ENCODE measurements at places on chromosomes 1 and 21.

- DNase-seq: no peak
These were observed 49.6 kb downstream of the TBX19 start for GRCh38 chr1:168330285-168330684.

GRCh38 chr1:215517441-215517891 is 49.6 kb upstream of the KCTD3 start:
- no peak for DNase-seq

DNA sequence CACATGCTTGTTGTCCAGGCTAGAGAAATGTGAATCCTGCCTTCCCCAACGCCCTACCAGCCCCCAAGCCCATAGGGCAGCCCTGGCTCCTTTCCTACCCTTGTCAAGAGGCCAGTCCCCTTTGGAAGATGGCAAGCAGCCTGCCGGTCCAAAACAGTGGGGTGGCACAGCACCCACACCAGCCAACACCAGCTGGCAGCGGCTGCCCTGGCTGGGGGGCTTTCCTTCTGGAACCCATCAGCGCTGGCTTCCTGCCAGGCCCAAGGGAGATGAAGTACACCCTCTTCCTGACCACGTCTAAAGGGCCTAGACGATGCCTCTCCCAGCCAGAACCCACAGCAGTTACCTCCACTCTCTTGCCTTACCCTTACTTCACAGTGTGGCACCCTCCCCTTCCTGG is 24.2 kb downstream of the KCNN3 start:
- no peak for DNase-seq

- no peak for DNase-seq
These were observed 14.1 kb upstream of the DEGS1 start for GRCh38 chr1:224168859-224169380.

GRCh38 chr21:32921632-32922230 is 104.0 kb upstream of the OLIG2 start:
- no peak for DNase-seq

GRCh38 chr1:8418301-8418700 is 100.4 kb downstream of the SLC45A1 start:
- DNase-seq: no peak

GRCh38 chr1:90717665-90718410 is 736 bp upstream of the BARHL2 start:
- peak; percentile 94 for DNase-seq

DNA sequence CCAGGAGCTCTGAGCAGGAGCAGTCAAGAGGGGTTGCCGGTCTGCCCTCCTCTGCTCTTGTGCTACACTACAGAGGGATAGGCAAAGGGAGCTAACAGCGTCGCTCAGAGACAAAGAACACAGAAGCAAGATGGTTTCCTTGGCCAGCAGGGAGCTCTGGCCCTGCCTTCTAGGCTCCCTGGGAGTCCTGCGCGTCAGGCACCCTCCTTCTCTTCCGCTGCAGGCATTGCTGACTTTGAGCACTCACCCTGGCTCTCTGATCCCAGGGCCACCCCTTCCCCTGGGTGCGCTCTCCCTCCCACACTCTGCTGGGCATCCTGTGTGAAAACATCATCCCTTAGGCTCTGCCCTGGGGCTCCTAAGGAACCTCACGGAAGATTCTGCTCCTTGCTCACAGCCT is 489 bp downstream of the TNNI1 start:
- no peak for DNase-seq

GRCh38 chr1:151311589-151312331 is 15.5 kb downstream of the PI4KB start:
- peak; percentile 68 for DNase-seq

GRCh38 chr21:34818662-34819158 is 149.9 kb downstream of the CLIC6 start:
- DNase-seq: no peak

- DNase-seq: no peak
These were observed 444.9 kb upstream of the B3GALT2 start for GRCh38 chr1:193631306-193631705.

DNA sequence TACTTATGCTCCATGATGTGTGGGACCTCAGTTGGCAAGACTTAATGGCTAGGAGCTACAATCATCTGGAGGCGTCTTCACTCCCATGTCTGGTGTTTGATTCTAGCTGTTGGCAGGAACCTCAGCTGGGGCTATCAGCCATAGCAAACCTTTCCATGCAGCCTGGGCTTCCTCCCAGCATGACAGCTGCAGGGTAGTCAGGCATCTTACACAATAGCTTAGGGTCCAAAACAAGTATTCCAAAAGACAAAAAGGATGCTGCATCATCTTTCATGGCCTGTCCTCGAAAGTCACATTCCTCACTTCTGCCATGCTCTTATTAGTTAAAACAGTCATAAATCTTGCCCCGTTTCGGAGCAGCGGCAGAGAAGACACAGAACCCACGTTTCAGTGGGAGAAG is 90.9 kb downstream of the LRRC8C start:
- no peak for DNase-seq

DNA sequence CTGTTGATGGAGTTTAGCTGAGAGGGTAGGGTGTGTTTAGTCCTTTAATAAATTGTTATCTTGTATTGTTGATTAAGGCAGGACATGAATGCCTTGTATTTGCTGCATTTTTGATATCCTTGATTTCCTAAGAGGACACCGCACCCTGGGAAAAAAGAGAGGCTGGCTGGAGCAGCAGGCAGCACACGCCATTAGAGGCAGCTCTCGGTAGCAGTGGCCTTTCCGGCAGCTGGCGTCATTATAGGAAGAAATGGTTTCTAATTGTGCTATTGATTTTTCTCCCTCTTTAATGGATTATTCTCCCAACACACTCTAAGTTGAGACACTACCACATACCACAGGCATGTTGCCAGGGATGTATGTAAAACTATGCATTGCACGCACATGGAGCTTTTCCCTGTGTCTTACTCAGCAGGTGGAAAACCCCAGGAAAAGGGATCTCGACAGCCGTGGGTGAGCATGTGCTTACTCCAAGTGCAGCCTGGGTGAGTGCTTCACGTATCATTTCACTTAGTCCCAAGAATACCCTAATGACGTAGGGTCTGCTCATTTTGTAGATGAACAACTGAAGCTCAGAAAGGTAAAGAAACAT is 440.4 kb upstream of the RUNX1 start:
- DNase-seq: no peak

DNA sequence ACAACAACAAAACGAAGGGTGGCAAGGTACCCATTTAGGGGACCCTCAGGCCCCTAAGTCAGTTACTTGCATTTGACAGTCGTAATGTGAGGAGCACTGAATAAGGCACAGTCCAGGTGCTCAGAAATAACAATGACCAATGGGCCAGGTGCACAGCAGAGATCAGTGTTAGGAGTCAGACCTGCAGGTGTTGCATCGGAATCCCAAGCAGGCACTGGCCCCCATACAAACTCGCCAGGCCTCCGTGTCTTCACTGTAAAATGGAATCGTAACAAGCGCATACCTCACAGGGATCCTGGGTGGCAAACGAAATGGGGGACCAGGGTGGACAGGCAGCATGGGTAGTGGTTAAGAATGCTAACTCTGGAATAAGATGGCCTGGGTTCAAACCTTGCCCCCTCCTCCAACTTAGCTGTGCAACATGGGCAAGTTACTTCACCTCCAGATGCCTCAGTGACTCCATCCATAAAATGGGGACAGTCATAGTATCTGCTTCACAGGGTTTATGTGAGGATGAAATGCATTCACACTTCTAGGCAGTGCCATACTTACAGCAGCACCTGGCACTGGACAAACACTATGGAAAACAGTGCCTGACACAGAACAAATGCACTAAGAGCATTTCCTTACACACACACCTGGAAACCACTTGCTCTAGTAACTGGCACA is 20.2 kb downstream of the RCAN1 start:
- DNase-seq: no peak

DNA sequence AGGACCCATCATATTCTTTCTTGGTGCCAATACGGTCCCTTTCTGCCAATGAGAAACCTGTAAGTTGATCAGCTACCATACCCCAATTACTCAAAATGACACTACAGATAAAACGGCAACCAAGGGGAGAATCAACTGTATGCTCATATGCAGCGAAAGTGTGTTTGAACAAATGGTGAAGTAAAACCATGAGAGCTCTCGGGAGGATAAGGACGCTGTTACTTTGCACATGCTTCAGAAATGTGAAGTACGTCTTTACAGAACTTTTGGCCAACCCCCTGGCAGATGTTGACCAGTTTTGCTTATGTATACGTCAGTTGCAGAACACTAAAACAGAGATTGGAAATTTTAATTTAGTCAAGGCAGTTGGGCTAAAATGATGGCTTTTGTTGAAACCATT is 79.6 kb downstream of the PROX1 start:
- no peak for DNase-seq

DNA sequence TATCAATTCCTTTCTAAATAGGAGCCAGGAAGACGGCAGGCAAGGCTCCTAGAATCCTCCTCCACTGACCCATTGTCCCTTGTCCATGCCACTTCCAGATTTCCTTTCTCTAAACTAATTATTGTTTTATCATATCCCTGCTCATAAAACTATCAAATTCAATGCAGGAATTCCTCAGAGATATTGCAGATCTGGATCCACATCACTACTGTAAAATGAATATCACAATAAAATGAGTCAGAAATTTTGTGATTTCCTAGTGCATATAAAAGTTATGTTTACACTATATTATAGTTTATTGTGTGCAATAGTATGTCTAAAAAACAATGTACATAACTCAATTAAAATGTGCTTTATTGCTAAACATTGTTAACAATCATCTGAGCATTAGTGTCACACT is 498.7 kb upstream of the NEGR1 start:
- no peak for DNase-seq

GRCh38 chr1:167066333-167067122 is 23.6 kb downstream of the GPA33 start:
- DNase-seq: peak; percentile 70

GRCh38 chr1:159218649-159219636 is 14.3 kb downstream of the ACKR1 start:
- no peak for DNase-seq

GRCh38 chr1:116257341-116257767 is 115.7 kb upstream of the ATP1A1 start:
- no peak for DNase-seq

GRCh38 chr1:183484254-183484653 is 12.0 kb downstream of the SMG7 start:
- no peak for DNase-seq

- no peak for DNase-seq
These were observed 70.6 kb upstream of the GJB5 start for GRCh38 chr1:34684266-34684665.
